ENCODE measurements at places on chromosomes 2 and 18.

- DNase-seq: no peak
Measured at GRCh38 chr2:88866756-88867155, 175.3 kb downstream of the RPIA start.

- no peak for DNase-seq
Measured at GRCh38 chr2:105236060-105236424, 5.5 kb upstream of the GPR45 start.

- no peak for DNase-seq
Measured at GRCh38 chr2:234249873-234250272, 199.4 kb downstream of the SPP2 start.

DNA sequence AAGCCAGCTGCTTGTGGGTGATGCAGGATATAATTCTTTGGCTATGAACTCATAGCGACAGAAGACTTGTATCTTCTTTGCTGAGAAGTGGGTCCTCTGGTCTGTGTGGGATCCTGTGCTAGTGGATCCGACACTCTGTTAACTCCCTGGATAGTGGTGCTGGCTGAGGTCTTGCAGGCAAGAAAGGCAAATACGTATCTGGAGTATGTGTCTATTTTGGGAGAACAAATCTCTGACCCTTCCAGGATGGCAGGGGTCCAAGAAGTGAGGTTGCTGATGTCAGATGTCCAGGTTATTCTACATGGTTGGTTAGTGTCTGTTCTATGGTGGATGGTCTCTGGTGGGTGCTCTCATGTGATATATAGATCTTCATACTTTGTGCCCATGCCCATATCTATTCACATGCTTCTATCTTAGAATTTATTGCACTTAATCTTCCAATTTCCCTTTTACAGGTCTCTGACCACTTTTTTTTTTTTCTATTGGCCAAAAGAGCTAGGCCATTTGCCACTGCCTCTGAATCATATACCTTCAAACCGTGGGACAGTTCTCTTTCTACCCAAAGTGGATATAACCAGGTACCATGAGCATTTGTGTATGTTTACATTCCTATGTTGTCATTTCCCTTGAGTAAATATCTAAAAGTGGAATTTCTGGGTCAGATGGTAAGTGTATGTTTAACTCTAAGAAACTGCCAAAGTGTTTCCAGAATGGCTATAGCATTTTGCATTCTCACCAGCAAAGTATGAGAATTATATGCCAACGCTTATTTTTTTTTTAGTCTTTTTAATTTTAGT lies 45.1 kb upstream of the RBMS1 start:
- no peak for DNase-seq

DNA sequence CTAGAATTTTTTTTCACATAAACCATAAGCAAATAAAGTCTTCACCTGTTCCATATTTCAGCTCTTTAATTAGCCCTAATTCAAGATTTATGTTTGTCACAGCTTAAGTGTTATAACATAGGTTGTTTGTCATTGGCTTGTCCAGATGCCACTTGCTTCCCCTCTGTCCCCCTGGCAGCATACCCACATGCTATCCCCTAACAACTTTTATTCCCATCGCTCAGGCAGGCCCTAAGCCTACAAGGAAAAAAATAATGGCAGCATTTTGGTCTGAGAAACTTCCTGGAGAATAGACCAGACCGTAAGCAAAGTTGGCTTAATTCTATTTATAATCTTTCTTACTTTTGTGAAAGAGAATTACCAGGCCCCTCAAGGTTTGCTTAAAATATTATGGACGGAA lies 173.9 kb downstream of the DNAH6 start:
- DNase-seq: no peak

- DNase-seq: no peak
Measured at GRCh38 chr18:35283923-35284794, 5.9 kb downstream of the ZSCAN30 start.

GRCh38 chr2:227853765-227854271 lies 17.6 kb upstream of the DAW1 start:
- no peak for DNase-seq

DNA sequence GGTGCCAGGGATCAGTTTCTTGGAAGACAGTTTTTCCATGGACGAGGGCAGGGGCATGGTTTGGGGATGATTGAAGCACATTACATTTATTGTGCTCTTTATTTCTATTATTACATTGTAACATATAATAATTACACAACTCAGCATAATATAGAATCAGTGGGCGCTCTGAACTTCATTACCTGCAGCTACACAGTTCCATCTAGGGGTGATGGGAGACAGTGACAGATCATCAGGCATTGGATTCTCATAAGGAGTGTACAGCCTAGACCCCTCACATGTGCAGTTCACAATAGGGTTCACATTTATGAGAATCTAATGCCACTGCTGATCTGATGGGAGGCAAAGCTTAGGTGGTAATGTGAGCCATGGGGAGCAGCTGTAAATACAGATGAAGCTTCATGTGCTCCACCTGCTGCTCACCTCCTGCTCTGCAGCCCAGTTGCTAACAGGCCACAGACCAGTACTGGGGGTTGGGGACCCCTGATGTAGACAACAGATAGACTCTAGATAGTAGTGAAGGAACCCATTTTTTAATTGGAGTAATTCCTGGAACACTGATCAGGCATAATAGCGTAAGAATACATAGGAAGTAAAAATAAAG lies 41.5 kb upstream of the MC4R start:
- peak; percentile 32 for DNase-seq

GRCh38 chr2:33377048-33377447 lies 99.4 kb upstream of the RASGRP3 start:
- no peak for DNase-seq

DNA sequence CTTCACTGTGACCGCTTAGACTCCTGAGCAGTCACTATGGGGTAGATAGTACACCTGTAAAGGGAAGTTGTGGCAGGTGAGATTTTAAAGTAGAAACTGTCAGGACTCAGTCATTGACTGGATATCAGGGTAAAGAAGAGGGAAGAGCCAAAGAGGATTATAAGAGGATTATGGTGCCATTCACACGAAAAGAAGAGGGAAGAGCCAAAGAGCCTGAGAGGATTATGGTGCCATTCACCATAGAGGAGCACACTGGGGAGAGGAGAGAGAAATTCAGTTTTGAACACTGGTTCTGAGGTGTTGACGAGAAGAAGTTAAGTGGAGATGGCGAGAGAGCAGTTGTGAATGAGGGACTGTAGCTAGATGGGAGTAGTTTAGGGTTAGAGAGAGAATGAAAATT lies 16.9 kb upstream of the KCNJ13 start:
- DNase-seq: no peak

- DNase-seq: no peak
Measured at GRCh38 chr2:136492901-136493300, 272.4 kb upstream of the THSD7B start.

GRCh38 chr2:204892506-204893255 lies 347.4 kb downstream of the PARD3B start:
- DNase-seq: no peak

GRCh38 chr2:96175951-96176350 lies 30.7 kb upstream of the DUSP2 start:
- DNase-seq: no peak

DNA sequence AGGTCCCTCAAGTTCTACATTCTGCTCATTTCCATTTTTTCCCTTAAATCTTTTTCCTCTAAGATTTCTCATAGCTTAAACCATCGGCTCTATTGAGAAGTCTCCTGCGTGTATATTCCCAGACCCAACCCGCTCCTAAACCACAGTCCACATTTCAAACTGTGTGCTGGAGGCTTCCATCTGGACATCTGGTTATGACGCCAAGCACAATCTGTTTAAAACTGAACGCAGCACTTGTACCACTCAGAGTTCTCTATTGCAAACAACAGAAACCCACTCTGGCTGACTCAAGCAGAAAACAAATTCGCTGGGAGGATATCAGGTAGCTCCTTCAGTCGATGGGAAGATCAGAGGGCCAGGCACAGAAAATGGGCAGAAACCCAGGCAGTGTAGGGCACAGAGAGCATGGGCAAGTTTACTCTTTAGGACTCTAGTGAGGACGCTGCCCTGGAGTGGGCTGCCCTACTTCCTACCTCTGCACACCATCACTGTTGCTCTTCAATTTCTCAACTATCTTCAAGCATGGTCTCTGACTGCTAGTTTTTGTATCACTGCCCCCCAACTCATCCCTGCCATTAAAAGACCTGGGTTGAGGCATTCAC lies 5.6 kb upstream of the EML4 start:
- DNase-seq: no peak

- no peak for DNase-seq
Measured at GRCh38 chr2:220432645-220433044, 805.2 kb downstream of the SLC4A3 start.

DNA sequence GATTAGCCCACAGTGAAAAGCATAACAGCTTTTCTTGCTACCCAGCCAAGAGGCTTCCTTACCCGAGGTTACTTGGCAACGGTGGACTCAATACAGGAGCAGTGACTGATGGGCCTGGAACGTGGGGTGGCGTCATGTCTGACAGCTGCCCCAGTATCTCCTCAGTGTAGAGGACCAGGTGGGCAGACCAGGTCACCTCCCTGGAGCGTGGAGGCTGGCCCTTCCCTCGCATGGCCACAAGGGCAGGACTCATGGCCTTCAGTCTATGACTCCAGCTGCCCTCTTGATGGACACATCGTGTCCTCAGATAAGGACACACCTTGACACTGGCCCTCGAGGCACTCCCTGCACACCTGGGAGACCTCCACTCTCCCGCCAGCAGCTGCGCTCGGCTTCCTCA lies 6.4 kb downstream of the ASPRV1 start:
- DNase-seq: no peak

DNA sequence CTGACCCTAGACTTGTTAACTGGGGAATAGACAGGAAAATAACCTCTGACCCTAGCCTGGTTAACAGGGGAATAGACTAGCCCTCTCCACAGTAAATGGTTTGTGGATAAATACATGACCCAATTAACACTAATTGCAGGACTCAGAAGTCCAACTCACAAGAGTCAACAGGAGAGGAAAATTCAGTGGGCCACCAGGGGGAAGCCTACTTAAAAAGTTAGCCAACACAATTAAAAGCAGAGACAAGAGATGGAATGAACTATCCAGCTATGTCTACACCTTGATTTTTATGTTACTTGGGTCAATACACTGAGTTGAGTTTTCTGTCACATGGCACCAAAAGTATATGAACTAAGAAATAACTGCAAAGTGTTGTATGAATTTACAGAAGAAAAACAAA lies 158.8 kb upstream of the SLC39A10 start:
- DNase-seq: peak; percentile 53

DNA sequence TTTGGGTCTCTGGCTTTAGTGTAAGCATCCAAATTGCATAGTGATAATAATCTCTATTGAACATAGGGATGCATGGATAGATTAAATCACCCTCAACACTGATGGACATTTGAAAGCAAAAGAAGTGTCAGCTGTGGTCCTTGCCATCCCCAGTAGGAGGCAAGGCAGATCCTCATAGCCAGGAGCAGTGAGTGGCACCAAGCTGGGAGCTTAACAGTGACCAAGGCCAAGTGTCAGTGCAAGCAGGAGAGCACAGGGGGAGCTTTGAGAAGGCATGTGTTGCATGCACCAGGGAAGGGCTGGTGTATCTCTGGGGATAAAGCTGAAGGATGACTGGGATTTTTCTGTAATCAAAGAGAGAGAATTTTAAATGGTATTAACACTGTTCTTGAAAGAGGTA lies 14.7 kb downstream of the SLC14A1 start:
- no peak for DNase-seq

DNA sequence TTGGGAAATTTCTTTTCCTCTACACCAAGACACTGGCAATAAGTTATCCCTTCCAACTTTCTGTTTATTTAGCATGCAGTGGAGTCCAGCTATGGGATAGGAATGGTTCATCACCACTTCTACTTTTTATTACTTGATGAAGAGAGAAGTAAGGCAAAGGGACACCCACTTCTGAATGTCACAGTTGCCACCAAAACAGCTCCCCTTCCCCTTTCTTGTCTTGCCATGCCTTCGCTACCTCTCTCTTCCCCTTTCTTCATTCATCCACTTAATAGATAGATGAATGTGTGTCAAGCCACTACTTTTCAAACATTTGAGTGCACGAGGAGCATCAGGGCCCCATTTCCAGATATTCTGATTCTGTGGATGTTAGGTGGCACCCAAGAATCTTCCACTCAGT lies 59.6 kb downstream of the KCTD18 start:
- DNase-seq: no peak

- DNase-seq: no peak
Measured at GRCh38 chr2:15965564-15966019, 25.2 kb downstream of the MYCN start.

DNA sequence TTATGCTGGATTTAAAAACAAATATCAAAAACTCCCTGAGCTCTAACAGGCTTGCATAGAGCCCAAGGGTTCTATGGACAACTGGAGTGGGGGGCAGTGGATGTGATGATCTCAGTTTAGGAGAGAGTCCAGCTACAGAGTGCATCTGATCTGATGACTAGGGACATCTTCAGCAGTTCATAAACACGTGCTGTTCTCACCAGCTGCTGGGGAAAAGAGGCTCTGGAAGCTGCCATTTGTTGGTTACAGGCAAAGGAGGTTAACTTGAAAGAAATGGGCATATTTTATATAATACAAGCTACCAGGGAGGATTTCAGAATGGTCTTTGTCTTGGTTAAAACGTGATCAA lies 36.0 kb upstream of the ZNF396 start:
- DNase-seq: no peak

DNA sequence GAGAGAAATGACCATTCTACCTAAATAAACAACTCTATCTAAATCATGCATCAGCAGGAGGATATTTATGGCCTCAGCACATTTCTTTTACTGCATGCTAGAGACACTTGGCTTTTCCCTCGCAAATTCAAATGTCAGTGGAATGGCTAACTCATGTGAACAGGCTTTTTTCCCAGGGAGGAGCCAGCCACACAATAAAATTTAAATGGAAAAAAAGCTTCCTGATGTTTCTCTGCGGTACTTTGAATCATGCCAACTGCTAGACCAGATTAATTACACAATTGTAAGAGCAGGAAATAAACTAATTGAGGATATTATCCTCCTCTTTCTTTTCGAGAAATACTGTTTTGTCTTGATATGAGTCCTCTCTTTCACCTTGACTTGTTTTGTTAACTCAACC lies 676.3 kb downstream of the IRS1 start:
- no peak for DNase-seq

DNA sequence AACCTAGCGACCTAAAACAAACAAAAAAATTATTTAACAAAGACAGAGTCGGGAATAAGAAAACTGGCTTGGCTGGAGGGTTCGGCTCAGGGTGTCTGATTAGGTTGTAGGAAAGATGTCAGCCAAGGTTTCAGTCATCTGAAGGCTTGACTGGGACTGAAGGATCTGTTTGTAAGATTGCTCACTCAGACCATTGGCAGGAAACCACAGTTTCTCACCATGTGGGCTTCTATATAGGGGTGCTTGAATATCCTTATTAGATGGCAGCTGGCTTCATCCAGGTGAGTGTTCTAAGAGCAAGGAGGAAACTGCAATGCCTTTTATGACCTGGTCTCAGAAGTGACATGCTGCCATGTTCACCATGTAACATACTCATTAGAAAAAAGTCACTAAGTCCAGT lies 999 bp upstream of the IL36B start:
- DNase-seq: no peak

All from upper lobe of left lung (tissue), 6 donors.